Left kidney (tissue), 8 donors: ENCODE measurements at places on chromosomes 6 and 20.

- DNase-seq: no peak
These were observed 42.0 kb downstream of the SPDEF start for GRCh38 chr6:34514112-34514511.

GRCh38 chr20:47174456-47175243 is 181.8 kb downstream of the ZMYND8 start:
- DNase-seq: no peak

DNA sequence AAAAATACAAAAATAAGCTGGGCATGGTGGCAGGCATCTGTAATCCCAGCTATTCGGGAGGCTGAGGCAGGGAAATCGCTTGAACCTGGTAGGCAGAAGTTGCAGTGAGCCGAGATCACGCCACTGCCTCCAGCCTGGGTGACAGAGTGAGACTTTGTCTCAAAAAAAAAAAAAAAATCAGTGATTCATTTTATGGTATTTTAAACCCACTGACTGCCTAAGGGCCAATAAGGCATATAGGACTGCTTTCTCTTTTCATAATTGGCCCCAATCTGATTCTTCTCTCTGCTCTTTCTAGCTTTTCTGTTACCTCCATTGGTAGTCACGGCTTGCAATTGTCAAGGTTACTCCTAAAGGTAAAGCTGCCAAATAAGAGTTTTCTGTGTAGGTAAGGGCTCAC is 60.2 kb upstream of the ADGRF1 start:
- no peak for DNase-seq

- no peak for DNase-seq
These were observed 62.6 kb downstream of the IGF2R start for GRCh38 chr6:160031442-160031841.

GRCh38 chr6:107711412-107712236 is 112.5 kb downstream of the SCML4 start:
- no peak for DNase-seq

DNA sequence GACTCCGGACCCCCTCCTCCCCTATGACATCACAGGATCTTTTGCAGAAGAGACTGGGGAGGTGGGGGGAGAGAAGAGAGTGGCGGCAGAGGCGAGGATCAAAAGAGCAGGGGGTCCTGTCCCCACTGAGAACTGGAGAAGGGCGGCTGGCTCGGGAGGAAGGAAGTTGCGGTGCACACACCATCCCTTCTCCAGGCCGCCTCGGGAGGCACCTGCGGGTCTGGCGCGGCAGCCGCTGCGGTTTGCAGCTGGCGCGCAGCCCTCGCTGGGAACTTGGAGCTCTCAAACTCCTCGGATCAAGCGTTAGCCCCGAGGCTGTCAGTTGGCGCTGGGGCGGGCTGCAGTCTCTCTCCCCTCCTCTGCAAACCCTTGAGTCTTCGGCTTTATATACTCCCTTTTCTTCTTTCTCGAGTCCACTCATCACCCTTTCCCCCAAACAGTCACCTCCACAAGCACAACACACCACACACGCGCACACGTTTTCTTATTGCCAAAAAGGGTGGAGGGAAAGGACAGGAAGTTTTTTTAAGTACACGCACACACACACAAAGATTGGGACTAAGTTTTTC is 180.7 kb downstream of the TBXT start:
- DNase-seq: no peak

GRCh38 chr6:30198166-30199084 is 14.8 kb downstream of the TRIM26 start:
- no peak for DNase-seq
